Temporal lobe (tissue), 4 donors: ENCODE measurements at places on chromosomes 2 and 18. TPM values are rescaled to one million over a fixed set of nuclear protein-coding genes. Genes with fewer than 3 reads are reported as not detected.

The AQP12B gene
- total RNA-seq: not detected

The TUBA3E gene
- not detected for total RNA-seq

The HOXD13 gene
- not detected for total RNA-seq

The IGFBP2 gene
- total RNA-seq: 124 TPM

The TMEM163 gene
- total RNA-seq: 13.3 TPM

The MARS2 gene
- 7.4 TPM for total RNA-seq

The APCDD1 gene
- total RNA-seq: 9.8 TPM

The NEU2 gene
- not detected for total RNA-seq

The RGPD4 gene
- 0.25 TPM for total RNA-seq

The CFC1 gene
- 0.49 TPM for total RNA-seq

The SPTBN1 gene
- 361 TPM for total RNA-seq

The SERPINB3 gene
- not detected for total RNA-seq

The IL36B gene
- not detected for total RNA-seq

The UGT1A6 gene
- total RNA-seq: not detected

The FAM136A gene
- total RNA-seq: 20.7 TPM

The SIX3 gene
- total RNA-seq: 0.49 TPM

The CD302 gene
- 2.5 TPM for total RNA-seq

The SCN2A gene
- total RNA-seq: 160 TPM

The CTAGE1 gene
- total RNA-seq: not detected

The SGPP2 gene
- 1.2 TPM for total RNA-seq

The SLC19A3 gene
- 1.5 TPM for total RNA-seq
